ENCODE measurements at places on chromosomes 11 and 22.

GRCh38 chr11:71130106-71130505 lies 122.3 kb downstream of the SHANK2 start:
- DNase-seq: no peak

- no peak for DNase-seq
Observed at GRCh38 chr11:35281169-35281688, 138.1 kb downstream of the SLC1A2 start.

DNA sequence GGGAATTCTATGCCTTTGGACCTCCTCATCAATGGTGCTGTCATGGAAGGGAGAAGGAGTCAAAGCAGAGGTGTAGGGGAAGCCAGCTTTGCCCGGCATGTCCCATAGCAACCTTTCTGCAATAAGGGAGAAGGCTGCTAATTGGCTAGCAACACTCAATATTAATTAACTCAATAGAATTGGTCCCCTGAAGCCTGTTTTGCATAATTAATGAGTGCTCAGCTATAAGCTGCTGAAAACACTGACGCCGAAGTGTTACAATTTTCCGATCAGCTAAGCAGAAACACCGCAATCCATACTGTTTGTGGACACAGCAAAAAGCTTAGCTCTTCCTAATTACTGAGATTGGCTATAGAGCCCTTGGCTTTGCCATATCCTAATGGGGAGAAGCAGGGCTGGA lies 245.0 kb downstream of the CSNK2A3 start:
- DNase-seq: no peak

DNA sequence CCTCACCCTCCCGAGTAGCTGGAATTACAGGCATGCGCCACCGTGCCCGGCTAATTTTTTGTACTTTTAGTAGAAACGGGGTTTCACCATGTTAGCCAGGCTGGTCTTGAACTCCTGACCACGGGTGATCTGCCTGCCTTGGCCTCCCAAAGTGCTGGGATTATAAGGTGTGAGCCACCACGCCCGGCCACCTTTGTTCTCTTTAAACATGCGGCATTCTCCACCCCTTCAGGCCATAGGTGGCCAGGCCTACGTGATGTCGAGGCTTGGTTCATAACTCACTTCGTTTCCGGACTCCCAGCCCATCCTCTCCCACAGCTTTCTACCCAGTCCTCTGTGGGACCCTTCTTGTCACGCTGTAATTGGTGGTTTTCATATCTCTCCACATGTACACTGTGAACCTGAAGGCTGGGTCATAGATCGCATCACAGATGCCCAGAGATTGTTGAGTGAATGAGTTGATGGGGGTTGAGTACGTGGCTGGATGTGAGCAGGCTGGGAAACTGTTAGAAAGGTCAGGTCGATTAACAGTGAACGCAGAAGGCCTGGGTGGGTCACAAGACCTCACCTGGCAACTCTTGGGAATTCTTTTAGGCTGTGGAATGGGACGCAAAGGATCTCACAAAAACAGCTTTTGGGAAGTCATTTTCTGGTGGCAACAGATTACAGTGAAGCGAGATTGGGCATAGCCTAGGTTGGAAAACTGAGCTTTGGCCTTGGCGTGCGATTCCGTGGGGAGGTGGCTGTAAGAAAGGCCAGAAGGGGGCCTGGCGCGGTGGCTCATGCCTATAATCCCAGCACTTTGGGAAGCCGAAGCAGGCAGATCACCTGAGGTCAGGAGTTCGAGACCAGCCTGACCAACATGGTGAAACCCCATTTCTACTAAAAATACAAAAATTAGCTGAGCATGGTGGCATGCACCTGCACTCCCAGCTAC lies 44.5 kb downstream of the ST14 start:
- no peak for DNase-seq
